Stimulated activated CD4-positive, alpha-beta T cell treated with anti-CD3 and anti-CD28 coated beads, Interleukin-4, amount 100 ng/mL, for 1 hour (primary cell): ENCODE measurements at places on chromosomes 2 and 18.
A peak's percentile ranks its signal among the peaks of the same experiment; 100 is the strongest.

- DNase-seq: no peak
These were observed 185.0 kb downstream of the UXS1 start for GRCh38 chr2:106009096-106009495.

DNA sequence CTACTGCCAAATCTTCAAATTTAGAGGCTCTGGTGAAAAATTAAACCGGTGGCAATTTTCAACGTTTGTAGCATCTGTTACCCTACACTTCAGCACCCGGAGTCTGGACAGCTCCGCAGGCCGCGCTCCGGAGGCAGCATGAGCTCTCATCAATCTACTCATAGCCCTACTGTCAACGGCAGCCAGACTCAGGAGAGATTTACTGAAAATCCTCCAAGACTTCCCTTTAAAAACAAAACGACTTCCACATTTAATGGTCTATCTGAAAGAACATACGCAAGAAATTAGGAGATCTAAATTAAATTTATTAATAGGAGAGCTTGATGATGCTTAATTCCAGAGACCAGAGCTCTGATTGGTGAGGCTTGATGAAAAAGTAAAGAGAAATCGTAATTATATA is 970 bp upstream of the ADCYAP1 start:
- DNase-seq: peak; percentile 48

DNA sequence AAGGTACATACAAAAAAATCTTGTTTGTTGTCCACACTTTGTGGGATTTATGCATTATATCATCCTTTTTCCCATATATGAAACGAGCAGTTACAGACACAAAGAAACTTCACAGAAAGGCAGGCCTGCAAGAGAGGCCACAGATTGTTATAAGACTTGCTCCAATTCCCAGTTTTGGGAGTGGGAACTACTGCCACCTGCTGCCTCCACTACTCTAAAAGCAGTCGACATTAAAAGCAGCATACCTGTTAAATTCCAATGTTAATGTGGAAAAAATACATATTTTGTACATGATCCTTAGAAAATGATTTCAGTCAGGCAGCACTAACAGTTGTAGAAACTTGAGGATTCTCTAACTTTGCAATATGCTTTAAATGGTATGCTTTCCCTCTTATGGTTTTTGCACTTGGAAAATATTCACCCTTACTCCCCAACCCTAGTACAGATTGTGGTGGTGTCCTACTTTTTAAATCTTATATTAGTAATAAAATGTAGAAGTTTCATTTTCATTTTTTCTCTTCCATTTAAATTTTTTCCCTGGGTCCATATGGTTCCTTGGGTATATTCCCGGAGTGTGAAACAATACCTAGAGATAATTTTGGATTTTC is 37.9 kb downstream of the SLC38A11 start:
- DNase-seq: no peak

- DNase-seq: no peak
These were observed 8.8 kb upstream of the FAM98A start for GRCh38 chr2:33607905-33608304.

DNA sequence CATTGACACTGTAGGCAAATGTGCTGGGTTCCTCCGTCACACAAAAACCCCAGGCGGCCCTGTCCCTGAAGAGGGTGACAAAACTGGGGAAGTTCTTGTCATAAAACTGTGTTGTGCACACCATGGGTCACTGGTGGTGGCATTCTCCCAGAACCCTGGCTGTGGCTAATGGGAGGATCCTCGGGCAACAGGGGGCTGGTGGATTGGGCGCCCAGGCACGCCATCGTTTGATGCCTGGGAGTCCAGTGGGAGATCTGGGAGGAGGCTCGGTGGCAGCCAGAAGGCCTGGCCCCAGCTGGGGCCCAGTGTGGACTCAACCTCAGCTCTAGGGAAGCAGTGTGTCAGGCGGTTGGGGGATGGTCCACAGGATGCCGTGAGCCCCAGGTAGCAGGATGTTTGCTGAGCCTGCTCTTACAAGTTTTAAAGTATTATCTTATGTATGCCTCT is 140.7 kb downstream of the ACOXL start:
- no peak for DNase-seq

DNA sequence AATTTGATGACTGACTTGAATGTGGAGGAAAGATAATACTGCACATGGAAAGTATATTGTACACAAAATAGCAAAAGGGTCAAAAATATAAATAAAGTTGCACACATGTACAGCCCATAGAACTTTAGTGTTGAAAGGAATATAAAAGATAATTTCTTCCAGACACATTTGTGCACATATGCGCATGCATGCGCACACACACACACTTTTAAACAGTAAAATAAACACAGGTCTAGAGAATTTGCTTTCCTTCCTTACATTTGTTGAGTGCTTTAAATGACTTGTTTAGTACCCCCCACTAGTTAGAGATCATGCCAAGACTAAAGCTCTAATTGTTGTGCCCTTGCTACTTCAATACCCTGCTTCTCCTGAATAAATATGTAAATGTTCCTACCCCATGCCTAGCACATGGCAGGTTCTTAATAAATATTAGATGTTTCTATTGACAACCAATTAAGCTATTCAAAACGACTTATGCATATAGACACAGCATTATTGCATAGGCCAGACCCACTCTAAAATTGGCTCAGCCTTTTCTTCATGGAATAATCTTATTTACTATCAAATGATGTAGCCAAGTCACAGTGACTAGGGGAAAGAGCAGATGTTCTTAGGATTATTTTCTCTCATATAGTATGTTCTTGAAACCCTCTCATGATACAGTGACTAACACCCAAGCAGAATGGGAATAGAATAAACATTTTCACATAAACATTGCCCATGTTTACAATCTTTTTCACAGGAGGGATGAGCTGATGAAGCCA is 165.5 kb upstream of the ACVR2A start:
- DNase-seq: no peak

DNA sequence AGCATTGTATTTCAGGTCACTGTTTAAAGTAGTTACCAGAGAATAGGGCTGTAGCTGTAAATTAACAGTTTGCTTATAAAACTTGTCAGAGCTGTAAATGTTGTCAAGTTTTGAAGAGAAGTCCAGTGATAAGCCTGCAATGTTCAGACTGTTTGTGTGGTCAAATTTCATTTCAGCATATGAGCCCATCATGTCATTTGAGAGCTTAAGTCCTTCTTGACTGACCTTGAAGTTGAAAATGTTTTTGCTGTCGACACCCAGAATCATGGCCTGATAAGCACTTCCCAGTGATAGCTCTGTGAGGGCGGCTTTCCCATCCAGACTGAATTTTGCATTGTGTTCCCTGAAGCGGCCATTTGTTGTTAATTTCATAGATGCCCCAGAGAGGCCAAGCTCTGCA is 32.4 kb downstream of the APOB start:
- no peak for DNase-seq

DNA sequence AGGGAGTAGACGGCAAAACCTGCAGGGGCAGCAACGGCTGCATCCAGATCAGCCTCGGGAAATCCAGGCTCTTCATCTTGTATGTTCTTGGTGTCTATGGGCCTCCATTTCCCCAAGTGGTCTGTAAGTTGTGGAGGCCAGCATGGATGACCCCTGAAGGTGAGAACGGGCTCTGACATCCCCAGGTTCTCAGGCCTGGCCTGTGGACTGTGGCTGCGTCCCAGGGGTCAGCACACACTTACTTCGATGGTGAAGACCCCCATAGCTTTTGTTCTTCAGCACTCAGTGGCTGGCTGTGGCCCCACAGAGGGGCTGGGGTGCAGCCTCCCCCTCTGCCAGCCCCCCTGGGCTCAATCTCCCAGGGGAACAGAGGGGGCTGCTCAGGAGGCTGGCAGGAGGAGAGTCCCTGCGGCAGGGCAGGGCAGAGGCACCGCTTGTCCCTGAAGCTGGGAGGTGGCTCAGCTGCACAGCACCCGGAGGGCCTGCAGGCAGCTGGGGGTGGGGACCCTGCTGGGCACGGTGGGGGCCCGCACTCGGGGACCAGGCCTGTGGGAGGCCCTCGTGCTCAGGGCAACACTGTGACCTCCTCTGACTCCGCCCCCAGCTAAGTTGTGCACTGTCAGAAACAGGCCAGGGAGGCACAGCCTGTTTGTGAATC is 3.8 kb downstream of the SLC66A3 start:
- no peak for DNase-seq

DNA sequence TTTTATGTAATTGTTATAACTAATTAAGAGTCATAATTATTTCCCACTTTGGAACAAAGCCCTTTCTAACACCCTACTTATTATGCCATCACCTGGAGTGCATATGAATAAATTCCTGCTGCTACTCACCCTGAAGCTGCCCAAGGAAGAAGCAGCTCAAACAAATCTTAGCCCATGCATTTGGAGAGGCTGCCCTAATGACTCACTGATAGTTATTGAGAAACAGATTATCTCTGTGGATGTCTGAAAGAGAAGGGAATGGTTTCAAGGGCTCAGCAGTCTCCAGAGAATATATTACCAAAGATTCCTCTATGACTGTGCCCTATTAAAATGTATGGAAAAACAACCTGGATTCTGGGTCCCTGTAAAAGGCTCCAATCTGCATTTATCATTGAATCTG is 81.0 kb downstream of the GPR39 start:
- no peak for DNase-seq

DNA sequence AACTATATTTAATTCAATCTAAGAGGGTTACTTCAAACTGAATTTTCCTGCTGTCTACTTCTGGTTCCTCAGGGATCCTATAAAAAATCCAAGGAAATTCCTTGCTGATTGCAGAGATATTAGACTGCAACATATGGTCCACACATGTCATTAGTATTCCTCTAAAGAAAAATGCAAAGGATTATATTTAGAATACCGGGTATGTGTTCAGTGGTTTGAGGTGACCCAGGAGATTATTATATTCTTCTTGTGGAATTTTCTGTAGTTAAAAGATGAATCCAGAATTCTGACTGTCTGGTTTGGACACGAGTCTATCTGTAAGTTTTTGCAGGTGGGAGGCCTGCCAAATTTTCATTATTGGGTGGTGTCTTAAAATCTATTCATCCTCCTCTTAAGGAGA is 18.2 kb downstream of the HOXD1 start:
- DNase-seq: no peak
